Left forelimb (tissue), 1 donor: ENCODE measurements at places on chromosomes 4 and X.

DNA sequence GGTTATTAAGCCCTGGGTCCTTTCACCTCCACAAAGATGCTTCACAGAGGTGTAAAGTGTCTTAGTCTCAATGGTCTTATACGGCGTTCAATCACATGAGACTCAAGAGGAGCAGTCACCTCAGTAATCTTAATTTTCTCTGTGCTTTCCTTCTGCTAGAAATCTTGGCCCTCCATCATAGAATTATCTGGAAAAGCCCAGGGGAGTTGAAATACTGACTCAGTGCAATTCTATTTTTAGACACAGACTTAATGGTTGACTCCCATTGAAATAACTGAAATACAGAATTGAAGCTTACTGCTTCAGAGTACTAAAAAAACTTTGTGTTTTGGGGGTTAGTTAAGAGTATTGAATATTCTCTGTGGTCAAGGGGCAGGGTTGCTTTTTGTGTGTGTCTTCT lies 94.5 kb upstream of the IL15 start:
- no peak for DNase-seq

DNA sequence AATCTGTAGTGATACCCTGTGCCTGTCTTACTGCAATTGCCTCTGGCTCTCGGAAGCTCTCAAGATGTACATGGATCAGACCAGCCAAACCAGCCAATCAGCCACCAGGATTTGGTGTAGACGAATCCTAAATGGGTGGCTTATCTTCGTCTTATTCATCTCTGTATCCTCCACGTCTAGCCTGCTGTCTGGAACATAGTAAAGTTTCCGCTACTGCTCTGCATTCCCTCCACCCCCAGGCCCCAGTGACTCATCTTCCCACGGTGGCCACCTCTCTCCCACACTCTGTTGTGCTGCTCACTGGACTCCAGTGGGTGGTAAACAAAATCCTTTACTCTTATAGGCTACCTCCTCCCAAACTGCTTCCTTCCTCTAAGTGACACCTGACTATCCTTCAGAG lies 37.8 kb downstream of the SEPTIN6 start:
- DNase-seq: no peak

- DNase-seq: no peak
Observed at GRCh38 chr4:138256608-138257007, 14.5 kb upstream of the SLC7A11 start.

DNA sequence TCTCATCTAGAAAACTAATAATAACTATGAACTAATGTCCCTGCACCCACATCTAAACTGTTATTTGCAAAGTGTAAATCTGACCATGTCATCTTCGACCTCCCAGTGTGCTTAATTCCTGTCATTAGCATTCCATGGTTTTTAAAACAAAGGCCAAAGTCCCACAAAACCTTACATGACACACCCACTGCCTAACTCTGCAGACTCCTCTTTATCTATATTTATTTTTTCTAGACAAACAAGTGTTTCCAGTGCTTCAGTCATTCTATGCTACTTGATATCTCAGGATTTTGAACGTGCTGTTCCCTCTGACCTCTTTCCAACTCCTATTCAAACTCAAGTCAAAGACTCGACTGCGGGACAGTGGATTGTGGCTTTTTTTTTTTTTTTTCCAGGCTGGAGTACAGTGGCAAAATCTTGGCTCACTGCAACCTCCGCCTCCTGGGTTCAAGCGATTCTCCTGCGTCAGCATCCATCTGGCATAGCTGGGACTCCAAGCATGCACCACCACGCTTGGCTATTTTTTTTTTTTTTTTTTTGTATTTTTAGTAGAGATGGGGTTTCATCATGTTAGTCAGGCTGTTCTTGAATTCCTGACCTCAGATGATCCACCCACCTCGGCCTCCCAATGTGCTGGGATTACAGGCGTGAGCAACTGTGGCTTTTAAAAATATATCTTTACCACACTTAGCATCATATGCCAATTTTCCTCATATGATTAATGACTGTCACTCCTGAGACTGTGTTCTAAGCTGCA lies 1511.0 kb downstream of the ARAP2 start:
- no peak for DNase-seq

GRCh38 chrX:109537324-109537665 lies 651 bp downstream of the NXT2 start:
- DNase-seq: no peak

DNA sequence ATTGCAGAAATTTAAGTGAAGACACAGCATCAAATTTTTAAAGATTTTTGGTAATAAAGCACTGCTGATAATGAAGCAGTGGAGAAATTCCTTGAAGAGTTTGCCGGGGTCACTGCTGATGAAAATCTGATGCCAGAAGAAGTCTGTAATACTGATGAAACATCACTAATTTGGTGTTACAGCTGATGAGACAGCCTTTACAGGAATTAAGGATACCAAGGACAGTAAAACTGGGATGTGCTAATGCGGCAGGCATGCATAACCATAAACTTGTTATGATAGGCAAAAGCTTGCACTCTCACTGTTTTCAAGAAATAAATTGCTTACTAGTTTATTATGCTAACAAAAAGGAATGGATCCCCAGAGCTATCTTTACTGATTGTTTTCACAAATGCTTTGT lies 52.9 kb upstream of the VEGFC start:
- DNase-seq: no peak

- no peak for DNase-seq
Observed at GRCh38 chrX:9227276-9227675, 193.3 kb upstream of the FAM9B start.
